ENCODE measurements at places on chromosomes 3 and 15. TPM values are rescaled to one million over a fixed set of nuclear protein-coding genes. Genes with fewer than 3 reads are reported as not detected.

- DNase-seq, result no peak
Observed at GRCh38 chr3:171115667-171116066, 89.1 kb upstream of the SLC2A2 start.

Gene EBLN2
- 1.6 TPM for total RNA-seq

Gene SMAD6
- 13.5 TPM for total RNA-seq

GRCh38 chr3:31892916-31893573 is 88.0 kb downstream of the OSBPL10 start:
- no peak for DNase-seq

DNA sequence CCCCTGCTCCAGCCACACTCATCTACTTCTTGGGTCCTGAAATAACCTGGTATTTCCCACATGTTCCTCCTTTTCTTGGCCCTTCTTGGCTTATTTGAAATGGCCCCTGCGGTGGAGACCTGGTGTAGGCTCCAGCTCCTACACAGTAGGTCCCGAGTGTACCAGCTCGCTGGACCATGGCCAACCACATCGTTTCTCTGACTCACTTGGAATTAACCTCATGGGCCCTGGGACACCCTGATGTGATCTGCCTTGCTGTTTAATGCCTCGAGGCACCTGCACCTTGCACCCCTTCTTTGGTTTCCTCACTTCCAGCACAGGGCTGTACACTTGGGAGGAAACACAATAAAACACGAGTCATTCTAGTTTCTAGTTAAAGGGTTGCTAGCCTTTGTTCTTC is 60.3 kb downstream of the FEM1B start:
- no peak for DNase-seq

DNA sequence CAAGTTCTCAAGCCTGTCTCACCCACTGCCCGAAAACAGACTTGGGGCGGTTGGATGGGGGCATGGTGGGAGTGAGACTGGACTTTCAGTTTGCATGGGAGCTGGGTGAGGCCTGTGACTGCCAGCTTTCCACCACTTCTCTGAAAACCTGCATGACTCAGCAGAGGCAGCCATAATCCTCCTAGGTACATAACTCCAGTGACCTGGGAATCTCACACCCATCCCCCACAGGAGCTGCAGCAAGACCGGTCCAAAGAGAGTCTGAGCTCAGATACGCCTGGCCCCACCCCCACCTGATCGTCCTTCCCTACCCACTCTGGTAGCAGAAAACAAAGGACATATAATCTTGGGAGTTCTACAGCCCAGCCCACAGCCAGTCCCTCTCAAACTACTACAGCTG is 107.2 kb downstream of the NSMCE3 start:
- DNase-seq, result no peak
